H54 (cell line): ENCODE measurements at places on chromosomes 12 and 14.

GRCh38 chr12:52896190-52897100 is 8.4 kb downstream of the KRT8 start:
- no peak for DNase-seq

DNA sequence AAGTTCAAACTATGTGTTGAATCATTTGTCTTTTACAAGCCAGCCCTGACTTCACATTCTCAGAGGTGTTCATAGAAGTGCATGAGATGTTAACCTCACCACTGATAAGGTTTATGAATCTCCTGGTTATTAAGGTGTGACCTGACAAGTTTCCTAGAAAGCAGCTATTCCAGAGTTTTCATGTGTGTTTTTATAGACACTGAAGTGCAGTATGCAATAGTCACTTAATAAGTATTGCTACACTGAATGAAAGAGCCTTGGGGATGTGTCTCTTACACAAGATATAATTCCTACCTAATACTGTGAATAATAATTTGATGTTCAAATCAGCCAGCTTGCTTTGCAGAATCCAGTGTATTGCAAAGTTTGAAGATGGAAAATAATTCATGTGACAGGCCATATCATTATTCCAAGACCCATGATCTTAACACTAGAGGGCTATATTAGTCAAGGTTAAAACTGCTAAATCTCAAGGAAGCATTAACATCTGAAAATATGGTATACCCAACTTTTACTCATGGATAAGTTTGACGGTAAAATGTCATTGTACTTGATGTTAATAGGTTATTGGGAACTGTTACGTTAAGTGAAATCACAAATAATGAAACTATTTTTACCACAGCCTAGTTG is 13.0 kb downstream of the SLC25A3 start:
- no peak for DNase-seq

- no peak for DNase-seq
These were observed 5.6 kb upstream of the ERBB3 start for GRCh38 chr12:56074396-56074795.

- DNase-seq: no peak
These were observed 319.0 kb upstream of the RTL1 start for GRCh38 chr14:101222362-101223070.

DNA sequence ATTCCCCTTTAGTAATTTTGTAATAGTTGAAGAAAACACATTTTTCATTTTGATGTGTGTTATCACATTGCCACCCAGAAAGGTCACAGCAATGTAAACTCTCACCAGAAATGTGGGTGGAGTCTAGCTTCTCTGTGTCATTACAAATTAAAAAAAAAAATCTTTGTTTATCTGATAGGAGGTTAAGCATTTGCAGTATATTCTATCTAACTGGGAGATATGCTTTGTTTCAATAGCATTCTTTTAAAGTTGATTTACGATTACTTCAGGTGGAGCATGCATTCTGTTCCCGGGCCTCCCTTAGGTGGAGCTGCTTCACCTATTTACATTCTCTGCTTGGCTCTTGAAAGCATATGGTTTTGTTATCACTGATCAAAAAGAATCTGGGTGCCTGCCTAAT is 7.8 kb downstream of the ADIPOR2 start:
- no peak for DNase-seq

- DNase-seq: no peak
These were observed 15.3 kb upstream of the PIK3C2G start for GRCh38 chr12:18246066-18246465.

- DNase-seq: no peak
These were observed 50.7 kb downstream of the A2M start for GRCh38 chr12:9064815-9065606.

DNA sequence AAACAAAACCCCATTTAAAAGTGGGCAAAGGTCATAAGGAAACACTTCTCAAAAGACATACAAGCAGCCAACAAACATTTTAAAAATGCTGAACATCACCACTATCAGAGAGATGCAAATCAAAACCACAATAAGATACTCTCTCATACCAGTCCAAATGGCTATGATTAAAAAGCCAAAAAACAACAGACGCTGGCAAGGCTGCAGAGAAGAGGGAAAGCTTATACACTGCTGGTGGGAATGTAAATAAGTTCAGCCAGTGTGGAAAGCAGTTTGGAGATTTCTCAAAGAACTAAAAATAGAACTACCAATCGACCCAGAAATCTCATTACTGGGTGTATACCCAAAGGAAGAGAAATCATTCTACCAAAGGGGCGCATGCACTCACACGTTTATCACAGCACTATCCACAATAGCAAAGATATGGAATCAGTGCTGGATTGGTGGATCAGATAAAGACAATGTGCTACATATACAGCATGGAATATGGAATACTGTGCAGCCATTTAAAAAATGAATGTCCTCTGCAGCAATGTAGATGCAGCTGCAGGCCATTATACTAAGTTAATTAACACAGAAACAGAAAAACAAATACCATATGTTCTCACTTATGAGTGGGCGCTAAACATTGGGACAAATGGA is 102.1 kb upstream of the DAAM1 start:
- no peak for DNase-seq

DNA sequence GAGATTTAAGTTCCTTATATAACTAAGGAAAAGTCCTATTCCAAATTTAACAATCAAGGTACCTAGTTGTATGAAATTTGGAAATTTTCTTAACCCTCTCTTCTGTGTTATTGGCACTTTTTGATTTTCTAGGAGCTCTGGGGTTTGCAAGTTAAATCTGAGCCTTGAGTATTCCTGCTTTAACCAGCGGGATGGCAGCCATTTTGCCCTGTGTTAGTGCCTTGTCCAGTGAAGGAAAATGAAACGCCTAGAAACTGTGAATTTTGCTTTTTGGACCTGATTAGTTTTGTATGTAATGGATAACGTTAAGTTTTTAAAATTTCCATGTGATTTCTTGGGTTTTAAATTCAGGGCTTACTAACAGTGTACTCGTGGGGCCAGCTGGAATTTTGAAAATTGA is 45.1 kb downstream of the DIP2B start:
- DNase-seq: no peak

DNA sequence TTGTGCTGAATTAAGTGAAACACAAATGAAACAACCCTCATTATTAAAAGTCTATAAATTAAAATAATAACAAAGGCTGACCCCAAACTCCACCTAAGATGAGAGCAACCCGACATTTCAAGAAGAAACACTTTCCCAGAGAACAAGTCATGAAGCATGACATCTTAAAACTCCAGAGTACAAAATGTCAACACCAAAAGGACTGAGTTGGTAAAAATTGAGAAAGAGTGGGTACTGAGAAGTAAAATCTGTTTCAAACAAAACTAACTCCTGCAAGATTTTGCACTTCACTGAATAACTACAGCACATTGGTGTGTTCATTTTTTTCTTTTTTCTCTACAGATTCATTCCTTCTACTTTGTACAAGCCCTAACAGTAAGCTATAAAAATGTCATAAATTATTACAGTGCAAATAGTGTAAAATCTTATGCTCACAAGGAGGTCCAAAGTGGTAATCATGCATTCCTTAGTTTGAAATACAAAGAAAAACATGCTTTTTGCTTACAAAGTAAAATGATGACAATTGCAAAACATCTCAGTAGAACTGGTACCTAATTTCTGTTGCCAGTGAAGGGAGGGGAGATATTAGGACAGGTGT is 31.8 kb downstream of the SLC35F4 start:
- no peak for DNase-seq

DNA sequence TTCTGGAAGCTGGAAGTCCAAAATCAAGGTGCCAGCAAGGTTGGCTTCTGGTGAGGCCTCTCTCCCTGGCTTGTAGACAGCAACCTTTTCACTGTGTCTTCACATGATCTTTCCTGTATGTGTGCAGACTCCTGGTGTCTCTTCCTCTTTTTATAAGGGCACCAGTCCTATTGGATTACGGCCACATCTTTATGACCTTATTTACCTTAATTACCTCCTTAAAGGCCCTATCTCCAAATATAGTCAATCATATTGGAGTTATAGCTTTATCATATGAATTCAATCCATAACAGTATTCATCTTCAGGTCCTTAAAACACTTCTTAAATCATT is 21.2 kb upstream of the GARIN2 start:
- no peak for DNase-seq

GRCh38 chr12:31644536-31644935 is 15.0 kb upstream of the ETFBKMT start:
- DNase-seq: no peak

GRCh38 chr12:32235251-32235650 is 128.6 kb downstream of the BICD1 start:
- DNase-seq: no peak

DNA sequence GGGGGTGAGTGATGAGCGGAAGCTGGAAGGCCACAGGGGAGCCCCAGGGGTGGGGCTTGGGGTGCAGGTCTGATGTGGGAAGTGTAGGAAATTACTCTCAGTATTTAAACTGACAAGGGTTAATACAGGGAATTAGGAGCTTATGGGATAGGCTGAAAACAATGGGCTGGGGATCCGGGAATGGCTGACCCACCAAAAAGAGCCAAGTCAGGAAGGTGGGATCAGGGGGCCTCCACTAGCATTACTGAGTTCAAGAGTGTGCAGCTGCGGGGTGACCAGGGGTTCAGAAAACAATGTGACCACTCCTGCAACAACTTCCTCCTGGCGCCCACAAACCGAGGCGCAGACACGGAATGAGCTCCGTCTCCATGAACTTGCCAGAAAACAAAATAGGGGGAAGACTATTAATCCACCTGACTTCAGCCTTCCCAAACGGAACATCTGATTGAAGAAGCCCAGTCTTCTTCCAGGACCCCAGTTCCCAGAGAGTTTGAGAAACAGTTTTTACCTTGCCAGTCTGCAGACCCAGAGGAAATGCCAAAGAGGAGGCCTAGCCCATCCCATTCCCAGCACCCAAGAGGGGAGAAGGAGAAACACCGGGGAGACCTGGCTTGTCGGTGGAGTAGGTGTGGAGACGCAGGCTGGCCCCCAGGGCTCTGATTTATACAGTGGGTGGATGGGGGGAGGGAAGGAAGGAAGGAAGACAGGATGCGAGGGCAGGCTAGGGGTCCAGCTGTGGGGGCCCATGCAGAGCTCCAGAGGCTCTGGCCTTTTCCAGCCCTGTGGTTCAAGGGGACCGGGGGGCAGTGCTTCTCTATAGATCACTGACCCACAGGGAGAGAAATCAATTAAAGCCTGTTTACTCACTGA is 16.5 kb upstream of the YY1 start:
- no peak for DNase-seq

DNA sequence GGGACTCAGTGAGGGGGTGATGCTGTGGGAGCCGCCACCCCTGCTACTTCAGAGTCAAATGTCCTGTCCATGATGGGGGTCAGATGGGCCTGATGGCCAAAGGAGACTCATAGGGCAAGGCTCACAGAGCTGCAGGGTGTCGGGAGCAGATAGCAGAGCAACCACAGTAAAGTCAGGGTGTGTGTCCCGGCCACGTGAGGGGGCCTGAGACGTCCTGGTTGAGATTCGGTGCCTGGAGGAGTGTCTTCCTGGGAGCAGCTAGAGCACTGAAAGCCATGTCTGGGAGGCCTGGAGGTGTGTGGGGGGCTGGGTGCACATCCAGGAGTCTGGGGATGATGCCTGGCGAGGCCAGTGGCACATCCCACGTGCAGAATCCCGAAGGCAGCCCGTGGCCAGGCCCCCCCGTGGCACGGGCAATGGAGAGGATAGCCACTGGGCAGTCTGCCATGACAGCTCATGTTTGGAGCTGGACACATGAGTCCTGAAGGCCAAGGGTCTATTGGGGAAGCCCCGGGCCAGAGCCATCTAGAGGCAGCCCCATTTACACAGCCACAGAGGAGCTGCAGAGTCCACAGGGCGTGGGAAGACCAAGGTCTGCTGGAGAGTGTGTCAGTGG is 308.0 kb upstream of the SFSWAP start:
- no peak for DNase-seq

GRCh38 chr14:60653701-60654161 is 4.5 kb upstream of the SIX1 start:
- no peak for DNase-seq

DNA sequence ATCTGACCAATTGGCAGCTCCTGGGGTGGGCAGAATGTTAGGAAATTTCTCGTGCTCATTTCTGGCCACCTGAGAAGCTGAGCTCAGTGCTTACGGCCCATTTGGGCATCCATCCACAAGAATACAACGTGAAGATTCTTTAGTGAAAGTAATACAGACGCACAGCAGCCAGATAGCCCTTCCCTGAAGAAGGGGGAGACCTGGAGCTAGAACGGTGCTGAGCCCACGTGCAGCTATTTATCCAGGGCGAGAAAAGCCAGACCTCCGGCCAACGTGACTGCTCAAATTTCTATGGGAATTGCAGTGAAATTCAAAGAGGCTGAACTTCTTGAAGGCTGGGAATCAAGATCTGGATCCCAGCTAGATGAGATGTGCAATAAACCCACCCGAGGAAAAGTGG is 20.7 kb downstream of the NID2 start:
- no peak for DNase-seq

GRCh38 chr12:63353559-63353958 is 202.6 kb upstream of the AVPR1A start:
- no peak for DNase-seq
